NCI-H510A treated with DMSO at 0.1 percent for 48 hours (cell line): ENCODE measurements at places on chromosomes 6 and 20.

DNA sequence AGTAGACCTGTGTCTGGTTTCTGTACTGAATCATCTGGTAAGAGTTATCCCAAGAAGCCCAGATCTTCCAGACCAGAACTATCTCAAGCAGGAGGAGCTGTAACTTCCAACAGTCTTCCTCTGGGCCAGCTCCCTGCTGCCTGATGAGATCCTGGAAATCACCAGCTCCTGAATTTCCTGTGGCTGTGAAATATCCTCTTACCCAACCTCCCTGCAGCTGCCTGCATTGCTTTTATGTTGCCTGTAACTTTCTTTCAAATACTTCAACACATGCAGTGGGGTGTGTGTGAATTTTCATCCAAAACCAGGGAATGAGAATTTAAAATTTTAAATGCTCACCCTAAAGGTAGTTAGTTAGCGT is 160.5 kb upstream of the LAMP5 start:
- DNase-seq, result no peak

- DNase-seq, result peak; percentile 19
Measured at GRCh38 chr6:137571854-137572253, 77.7 kb upstream of the OLIG3 start.

DNA sequence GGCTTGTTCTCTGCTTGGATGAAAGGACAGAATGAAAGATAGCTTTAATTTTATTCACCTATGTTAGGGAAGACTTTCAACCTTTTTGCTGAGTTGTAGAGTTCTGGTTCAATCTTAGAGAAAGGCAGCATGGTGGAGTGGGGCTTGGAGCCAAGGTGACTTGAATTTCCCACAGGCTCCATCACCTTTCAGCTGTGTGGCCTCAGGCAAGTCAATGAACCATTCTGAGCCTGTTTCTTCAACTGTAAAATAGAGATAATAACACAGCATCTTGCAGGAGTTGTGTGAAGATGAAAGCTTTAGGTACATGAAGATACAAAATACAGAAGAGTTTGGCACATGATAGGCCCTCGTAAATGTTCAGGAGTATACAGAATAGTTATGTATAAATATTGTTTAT is 19.1 kb upstream of the DTNBP1 start:
- DNase-seq, result no peak

GRCh38 chr20:60507087-60507694 is 549.0 kb downstream of the CDH26 start:
- DNase-seq, result no peak

DNA sequence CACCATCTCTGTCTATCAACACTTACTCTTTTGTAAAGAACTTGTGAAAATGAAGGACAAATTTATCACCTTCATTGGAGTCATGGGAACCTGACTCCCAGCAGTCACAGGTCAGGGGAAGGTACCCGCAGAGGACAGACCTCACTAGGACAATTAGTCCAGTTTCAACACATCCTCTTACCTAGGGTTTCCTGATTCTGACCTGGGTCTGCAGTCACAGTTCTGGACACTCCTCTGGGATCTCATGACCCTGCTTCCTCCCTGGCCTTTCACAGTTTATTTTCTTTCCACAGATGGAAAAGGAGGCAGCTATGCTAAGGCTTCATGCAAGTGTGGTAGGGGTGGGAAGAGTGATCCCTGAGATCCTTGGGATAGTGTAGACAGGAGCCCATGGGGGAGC is 15.7 kb downstream of the HLA-A start:
- DNase-seq, result no peak
